B cell (primary cell): ENCODE measurements at places on chromosomes 1 and 21. TPM values are rescaled to one million over a fixed set of nuclear protein-coding genes. Genes with fewer than 3 reads are reported as not detected.
A peak's percentile ranks its signal among the peaks of the same experiment; 100 is the strongest.

GJA8 gene
- not detected in 2 replicates for total RNA-seq

PTGER3 gene
- total RNA-seq, result 0.22 and 0.27 TPM in 2 replicates

DNA sequence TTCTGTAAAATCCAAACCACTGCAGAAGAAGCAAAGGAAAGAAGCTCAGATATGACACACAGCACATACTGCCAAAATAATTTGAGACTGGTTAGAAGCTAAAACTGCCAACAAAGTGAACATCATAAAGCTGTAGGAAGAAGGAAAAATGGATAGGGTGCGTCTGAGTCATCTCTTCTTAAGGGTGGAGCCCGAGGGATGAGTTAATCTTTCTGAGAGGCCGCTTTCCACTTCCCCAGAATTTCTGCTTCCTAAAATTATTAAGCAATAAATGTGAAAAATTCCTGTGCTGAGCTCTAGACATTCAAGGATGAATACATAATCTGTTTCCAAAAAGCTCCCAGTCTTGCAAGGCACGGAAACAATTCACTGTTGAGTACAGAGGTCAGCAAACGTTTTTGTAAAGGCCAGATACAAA is 20.1 kb downstream of the PPT1 start:
- no peak overlapping the region for H3K4me3 ChIP-seq
- H3K36me3 ChIP-seq, result peaks cover 44% of the 10 kb centered on the region
- DNase-seq, result no peak
- no peak overlapping the region for H3K27ac ChIP-seq
- peaks cover 10% of the 10 kb centered on the region for H3K4me1 ChIP-seq
- no peaks in the 10 kb centered on the region for H3K27me3 ChIP-seq

GRCh38 chr1:119602169-119602568 is 45.9 kb downstream of the ZNF697 start:
- H3K27me3 ChIP-seq, result no peaks in the 10 kb centered on the region
- H3K4me3 ChIP-seq, result no peak overlapping the region
- DNase-seq, result no peak
- H3K36me3 ChIP-seq, result no peaks in the 10 kb centered on the region
- no peak overlapping the region for H3K27ac ChIP-seq

DNA sequence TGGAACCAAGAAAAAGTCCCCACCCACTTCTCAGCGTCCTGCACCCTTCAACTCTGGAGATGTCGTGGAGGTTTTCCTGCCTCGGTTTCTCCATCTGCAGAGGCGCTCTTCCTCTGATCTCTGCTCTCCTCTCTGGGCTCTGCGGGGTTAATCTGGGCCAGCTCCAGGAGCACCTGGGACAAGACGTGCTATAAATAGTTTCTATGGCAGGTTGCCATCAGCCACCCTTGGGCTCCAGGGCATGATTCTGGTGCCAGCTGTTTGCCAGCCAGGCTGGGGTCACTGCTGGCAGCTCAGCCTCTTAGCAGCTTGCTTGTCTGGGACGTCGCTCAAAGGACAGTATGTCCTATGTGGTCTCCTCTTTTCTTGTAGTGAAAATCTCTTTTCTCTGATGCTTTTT is 137.1 kb downstream of the ACTL8 start:
- H3K4me1 ChIP-seq, result no peaks in the 10 kb centered on the region
- H3K4me3 ChIP-seq, result no peak overlapping the region
- H3K27me3 ChIP-seq, result no peaks in the 10 kb centered on the region
- no peaks in the 10 kb centered on the region for H3K36me3 ChIP-seq
- no peak for DNase-seq
- no peak overlapping the region for H3K27ac ChIP-seq

GRCh38 chr1:9654051-9654833 is 2.7 kb downstream of the PIK3CD start:
- no peaks in the 10 kb centered on the region for H3K36me3 ChIP-seq
- peaks cover 60% of the 10 kb centered on the region for H3K4me1 ChIP-seq
- peak overlapping the region; percentile 77 for H3K27ac ChIP-seq
- DNase-seq, result peak; percentile 79

LYPD8 gene
- total RNA-seq, result not detected in 2 replicates

- no peak overlapping the region for H3K27ac ChIP-seq
- H3K27me3 ChIP-seq, result no peaks in the 10 kb centered on the region
- no peaks in the 10 kb centered on the region for H3K4me1 ChIP-seq
- no peak for DNase-seq
Observed at GRCh38 chr1:224666078-224666477, 50.0 kb downstream of the CNIH3 start.

DNA sequence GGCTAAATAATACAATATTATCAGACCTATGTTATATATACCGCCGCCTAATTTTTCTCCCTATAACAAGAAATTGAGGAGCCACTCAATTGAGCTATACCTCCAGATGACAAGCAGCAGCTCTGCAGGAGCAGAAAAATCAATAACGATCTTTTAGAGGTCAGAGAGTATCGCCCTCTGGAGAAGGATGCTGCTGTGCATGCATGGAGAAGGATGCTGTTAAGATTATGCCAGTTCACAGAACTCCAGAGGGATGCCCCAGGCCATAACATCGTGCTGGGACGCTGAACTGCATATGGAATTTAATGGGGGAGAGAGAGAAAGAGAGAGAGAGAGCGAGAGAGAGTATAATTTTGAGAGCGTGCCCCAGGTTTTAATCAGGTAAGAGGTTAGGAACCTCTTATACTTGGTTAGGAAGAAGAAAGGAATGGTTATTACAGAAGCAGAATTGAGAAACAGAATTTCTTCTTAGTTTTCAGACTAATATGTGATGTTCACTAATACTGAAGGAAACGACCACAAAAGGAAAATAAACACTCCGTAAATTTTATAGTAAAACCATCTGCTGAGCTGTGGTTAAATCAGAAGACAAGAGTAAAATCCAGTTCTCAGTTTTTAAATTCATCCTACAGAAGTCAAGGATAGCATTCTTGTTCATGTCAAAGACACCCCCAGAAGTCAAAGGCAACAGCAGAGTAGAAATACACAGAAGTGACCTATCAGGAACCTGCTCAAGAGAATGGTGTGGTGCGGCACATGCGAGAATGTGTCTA is 111.1 kb downstream of the SMYD2 start:
- H3K27me3 ChIP-seq, result no peaks in the 10 kb centered on the region
- no peaks in the 10 kb centered on the region for H3K4me1 ChIP-seq
- DNase-seq, result no peak
- H3K27ac ChIP-seq, result no peak overlapping the region
- no peak overlapping the region for H3K4me3 ChIP-seq

ATP6V1G3 gene
- not detected in 2 replicates for total RNA-seq

DNA sequence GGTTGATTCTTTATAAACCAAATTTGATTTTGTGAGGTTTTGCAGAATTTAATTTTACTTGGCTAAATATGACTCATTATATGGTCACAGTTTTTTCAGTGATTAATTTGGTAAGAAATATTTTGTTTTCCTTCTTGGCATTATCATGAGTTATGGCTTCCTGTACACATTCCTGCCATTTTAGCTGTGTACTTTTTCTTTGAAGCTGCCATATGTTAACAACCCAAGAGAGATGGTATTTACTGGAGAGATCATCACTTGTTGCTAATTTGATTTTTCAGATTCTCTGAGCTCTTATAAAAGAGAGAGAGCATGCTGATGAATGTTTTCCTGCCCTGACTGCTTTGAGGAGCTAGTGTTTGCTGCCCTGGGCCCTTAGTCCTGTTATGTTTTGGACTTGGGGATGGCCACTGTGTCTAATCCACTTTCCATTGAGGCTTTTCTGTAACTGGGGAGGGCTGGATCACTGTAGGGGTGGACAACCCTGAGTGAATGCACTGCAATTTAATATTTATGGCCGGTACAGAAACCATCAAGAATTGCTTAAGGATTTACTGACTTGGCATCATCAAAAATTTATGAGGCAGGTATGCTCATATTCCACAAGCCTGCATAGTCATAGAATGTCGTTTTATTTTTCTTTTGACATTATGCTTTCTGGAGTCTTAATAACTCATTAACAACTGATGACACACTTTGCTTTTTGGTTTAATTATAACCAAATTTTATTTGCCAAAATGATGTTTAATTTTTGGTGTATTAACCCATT is 200.9 kb downstream of the DISC1 start:
- H3K4me3 ChIP-seq, result no peak overlapping the region
- H3K4me1 ChIP-seq, result no peaks in the 10 kb centered on the region
- DNase-seq, result no peak
- H3K27ac ChIP-seq, result no peak overlapping the region

DNA sequence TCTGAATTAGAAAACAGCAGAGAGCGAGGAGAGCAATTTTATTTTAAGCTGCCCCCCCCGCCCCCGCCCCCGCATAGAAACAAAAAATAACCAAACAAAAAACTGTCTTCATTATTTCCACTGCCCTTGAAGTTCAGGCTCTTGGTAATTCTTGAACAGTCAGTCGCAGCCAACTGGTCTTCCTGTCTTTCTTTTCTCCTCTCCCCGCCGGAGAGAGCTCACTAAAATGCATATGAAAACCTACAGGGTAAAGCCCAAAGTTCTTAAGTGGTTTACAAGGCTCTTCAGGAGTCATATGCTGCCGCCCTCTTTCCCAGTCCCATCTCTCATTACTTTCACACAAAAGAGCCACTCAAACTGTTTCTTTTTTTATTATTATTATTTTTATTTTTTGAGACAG is 1.1 kb upstream of the ANKRD35 start:
- H3K27ac ChIP-seq, result no peak overlapping the region
- H3K4me3 ChIP-seq, result no peak overlapping the region
- DNase-seq, result no peak
- peaks cover 11% of the 10 kb centered on the region for H3K4me1 ChIP-seq
- peaks cover 24% of the 10 kb centered on the region for H3K27me3 ChIP-seq

REN gene
- total RNA-seq, result not detected in 2 replicates

DNA sequence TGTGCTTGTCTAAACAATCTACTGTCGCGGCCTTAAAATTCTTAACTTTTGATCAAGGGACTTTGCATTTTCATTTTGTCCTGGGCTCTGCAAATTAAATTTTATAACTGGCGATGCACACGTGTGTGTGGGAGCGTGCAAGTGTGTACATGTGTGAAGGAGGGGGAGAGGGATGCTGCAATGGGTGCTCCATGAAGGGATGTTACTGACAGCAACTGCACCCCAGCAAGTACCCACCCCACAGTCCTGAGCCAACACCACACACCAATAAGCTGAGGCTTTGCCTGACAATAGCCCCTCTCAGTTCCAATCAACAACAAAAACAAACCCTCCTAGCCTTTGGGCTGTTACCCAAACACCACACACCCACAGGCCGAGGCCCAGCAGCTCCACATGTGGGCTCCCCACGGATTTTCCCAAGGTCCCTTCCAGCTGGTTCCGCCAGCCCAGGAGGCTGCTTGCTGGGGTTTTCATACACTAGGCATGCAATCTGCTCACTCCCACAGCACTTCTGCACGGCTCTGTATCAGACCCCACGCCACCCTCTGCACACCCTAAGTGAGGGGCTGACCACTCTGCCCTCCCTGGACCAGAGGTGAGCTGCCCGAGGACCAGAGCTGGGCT is 32.8 kb upstream of the IFFO2 start:
- no peaks in the 10 kb centered on the region for H3K36me3 ChIP-seq
- no peaks in the 10 kb centered on the region for H3K4me1 ChIP-seq
- no peak for DNase-seq
- no peak overlapping the region for H3K27ac ChIP-seq
- H3K27me3 ChIP-seq, result no peaks in the 10 kb centered on the region
- H3K4me3 ChIP-seq, result no peak overlapping the region

DNA sequence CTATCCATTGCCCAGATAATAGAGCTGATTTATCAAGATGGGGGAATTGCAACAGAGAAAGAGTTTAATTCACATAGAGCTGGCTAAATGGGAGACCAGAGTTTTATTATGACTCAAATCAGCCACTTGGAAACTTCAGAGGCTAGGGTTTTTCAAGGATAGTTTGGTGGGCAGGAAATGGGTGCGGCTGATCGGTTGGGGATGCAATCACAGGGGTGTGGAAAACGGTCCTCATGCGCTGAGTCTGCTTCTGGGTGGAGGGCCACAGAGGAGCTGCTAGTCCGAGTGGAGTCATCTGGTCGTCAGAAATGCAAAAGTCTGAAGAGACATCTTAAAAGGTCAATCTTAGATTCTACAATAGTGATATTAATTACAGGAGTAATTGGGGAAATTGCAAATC is 32.0 kb upstream of the FAM89A start:
- DNase-seq, result no peak
- no peaks in the 10 kb centered on the region for H3K36me3 ChIP-seq
- no peaks in the 10 kb centered on the region for H3K27me3 ChIP-seq

GRCh38 chr1:187627516-187627915 is 798.8 kb downstream of the PLA2G4A start:
- H3K36me3 ChIP-seq, result no peaks in the 10 kb centered on the region
- DNase-seq, result no peak
- H3K4me3 ChIP-seq, result no peak overlapping the region
- no peaks in the 10 kb centered on the region for H3K4me1 ChIP-seq
- no peaks in the 10 kb centered on the region for H3K27me3 ChIP-seq

- no peaks in the 10 kb centered on the region for H3K4me1 ChIP-seq
- H3K36me3 ChIP-seq, result no peaks in the 10 kb centered on the region
- no peak overlapping the region for H3K27ac ChIP-seq
- no peak overlapping the region for H3K4me3 ChIP-seq
- no peak for DNase-seq
- no peaks in the 10 kb centered on the region for H3K27me3 ChIP-seq
Observed at GRCh38 chr1:212157252-212157651, 121.7 kb downstream of the DTL start.

DNA sequence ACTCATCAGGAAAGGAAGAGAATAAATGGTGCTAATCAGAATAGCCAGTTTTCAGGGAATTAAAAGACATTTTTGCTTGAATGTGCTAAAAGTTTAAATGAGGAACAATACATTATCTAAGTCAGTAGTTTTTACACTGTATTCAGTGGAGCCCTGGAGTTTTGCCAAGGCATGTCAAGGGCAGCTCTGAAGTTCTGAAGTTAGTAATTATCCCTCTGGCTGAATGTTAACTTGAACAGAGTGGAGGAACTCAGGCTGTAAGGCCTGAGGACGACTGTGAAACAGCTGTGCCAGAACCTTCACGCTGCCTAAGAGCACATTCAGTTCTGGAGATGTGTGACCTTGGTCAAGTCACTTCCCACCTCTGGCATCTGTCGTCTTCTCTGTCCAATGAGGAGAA is 68.1 kb downstream of the EDEM3 start:
- no peak overlapping the region for H3K4me3 ChIP-seq
- no peak overlapping the region for H3K27ac ChIP-seq
- DNase-seq, result no peak
- no peaks in the 10 kb centered on the region for H3K27me3 ChIP-seq
- peaks cover 5% of the 10 kb centered on the region for H3K4me1 ChIP-seq

DNA sequence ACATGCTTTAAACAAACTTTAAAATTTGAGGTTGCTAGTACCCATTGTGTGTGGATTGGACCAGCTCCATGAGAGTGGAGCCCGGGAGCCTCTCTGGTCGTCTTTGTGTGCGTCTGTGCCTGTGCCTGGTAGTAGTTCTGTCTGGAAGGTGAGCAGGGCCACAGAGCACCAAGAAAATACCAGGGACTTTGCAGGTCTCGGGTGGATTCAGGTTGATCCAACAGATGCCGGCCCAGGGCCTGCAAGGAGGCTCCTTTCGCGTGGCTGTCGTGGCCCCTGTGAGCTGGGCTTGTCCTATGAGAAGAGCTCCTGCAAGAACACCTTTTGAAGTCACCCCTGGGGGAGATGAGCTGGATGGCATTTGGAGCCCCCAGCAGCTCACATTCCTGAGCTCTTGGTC is 28.3 kb downstream of the COL18A1 start:
- no peaks in the 10 kb centered on the region for H3K27me3 ChIP-seq
- H3K4me3 ChIP-seq, result no peak overlapping the region
- no peak overlapping the region for H3K27ac ChIP-seq
- H3K36me3 ChIP-seq, result no peaks in the 10 kb centered on the region

GRCh38 chr1:179753061-179753460 is 10.0 kb downstream of the FAM163A start:
- no peaks in the 10 kb centered on the region for H3K4me1 ChIP-seq
- no peak overlapping the region for H3K4me3 ChIP-seq
- no peak for DNase-seq
- no peaks in the 10 kb centered on the region for H3K36me3 ChIP-seq

GRCh38 chr1:169193191-169193850 is 86.8 kb downstream of the ATP1B1 start:
- H3K4me1 ChIP-seq, result no peaks in the 10 kb centered on the region
- no peak overlapping the region for H3K27ac ChIP-seq
- no peaks in the 10 kb centered on the region for H3K27me3 ChIP-seq
- no peak overlapping the region for H3K4me3 ChIP-seq
- no peak for DNase-seq
